ENCODE measurements at places on chromosomes 1 and 21.

DNA sequence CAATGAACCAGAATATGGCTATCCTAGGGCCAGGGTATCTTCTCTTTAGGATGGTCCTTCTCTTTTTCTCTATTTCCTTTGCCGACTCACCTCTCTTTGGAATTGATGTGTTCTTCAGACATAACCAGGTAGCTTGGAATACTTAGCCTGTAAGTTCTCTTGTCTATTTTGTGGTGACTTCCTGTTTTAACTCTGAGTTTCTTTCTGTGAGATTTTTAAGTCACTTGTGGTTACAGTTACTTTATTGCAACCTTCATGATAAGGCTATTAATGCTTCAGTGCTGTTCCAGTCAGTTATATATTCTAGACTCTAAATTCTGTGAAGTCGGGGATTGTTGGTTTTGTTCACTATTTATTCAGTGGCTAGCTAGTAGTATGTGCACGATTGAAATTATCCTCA lies 46.2 kb downstream of the DISP1 start:
- no peak for DNase-seq

GRCh38 chr1:42334240-42335049 lies 590 bp downstream of the FOXJ3 start:
- no peak for DNase-seq

DNA sequence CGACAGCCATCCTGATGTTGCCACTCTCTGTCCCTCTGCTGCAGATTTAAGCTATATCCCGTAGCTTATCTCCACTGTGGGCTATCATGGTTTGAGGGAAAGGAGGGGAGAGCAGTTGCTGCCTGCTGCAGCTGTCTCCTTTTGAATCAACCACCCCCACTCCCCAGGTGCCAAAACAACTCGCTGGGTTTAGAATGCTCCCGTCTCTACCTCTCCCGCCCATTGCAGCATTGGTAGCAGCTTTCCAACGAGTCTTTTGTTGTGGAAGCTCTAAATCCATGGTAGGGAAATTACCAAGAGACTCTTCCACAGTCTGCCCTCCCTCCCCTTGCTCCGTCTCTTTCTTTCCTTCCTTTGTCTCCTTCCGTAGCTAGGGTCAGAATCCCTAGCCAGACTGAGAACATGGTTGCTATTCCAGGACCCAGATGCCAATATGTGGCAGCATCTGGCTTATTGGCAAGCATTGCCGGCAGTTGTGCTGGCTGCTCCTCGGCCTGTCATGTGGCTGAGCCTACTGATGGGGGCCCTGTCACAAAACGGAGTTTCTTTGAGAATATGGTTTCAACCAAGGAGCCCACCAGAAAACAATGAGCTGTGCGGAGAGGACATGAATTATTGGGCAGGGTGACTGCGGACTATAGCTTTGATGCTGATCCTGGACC lies 230.7 kb downstream of the RPS6KC1 start:
- DNase-seq, result no peak

- no peak for DNase-seq
These were observed 4.6 kb upstream of the TIE1 start for GRCh38 chr1:43296207-43296606.

- no peak for DNase-seq
These were observed 54.3 kb downstream of the RPS6KA1 start for GRCh38 chr1:26583646-26584485.

- no peak for DNase-seq
These were observed 983.8 kb downstream of the TTLL7 start for GRCh38 chr1:83015163-83015562.

DNA sequence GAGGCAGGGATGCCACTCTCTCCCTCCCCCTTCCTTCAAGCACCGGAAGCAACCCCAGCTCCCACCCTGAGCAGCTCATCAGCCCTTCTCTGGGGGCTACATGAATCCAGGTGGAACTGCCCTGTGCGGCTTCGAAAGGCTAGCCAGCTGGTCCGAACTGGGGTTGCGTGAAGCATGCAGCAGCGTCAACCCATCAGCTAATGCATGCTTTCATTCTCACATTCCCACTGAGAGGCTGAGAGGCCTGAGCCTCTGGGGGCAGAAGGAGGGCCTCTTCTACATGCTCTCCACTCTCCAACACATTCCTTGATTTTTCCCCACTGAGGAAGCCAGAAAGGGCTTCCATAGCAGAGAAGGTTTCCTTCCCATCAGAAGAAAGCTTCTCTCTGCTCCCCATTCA lies 5.6 kb downstream of the RXRG start:
- no peak for DNase-seq

DNA sequence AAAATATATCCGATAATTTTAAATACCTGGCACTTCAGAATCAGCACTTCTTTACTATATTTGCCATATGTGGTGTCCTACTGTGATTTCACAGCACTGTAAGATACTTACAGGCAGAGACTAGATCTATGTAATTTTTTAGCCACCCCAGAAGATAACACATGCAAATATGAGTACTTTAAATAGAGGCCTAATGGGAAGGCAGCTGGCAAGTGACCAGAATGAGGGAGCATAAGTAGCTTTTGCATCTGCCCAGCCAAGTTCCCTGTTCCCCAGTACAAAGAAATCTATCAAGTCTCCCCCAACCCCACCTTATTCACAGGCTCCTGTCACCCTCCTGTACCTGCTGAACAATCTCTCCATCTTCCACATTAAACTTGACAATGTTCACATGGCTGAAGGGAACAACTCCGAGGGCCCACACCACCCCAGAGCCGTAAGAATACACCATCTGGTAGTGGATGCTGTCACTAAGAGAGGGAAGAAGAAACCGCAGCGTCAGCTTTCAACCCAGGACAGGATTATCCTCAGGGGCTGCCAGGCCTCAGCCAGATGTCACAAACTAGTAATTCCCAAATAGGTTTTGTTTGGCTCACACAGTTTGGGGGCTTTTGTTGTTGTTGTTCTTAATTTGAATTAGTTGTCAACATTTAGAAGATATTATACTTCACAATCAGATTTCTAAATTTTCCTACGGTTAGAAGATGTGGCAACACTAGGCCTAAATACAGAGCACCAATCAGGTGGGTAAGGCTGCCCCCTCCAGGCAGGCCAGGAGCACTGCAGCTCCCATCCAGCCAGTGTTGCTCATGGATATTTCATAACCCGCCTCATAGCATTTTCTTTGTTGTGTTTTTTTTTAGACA lies 10.4 kb downstream of the EMC1 start:
- peak; percentile 29 for DNase-seq

- peak; percentile 30 for DNase-seq
These were observed 563 bp upstream of the NFIA start for GRCh38 chr1:61081686-61082310.

DNA sequence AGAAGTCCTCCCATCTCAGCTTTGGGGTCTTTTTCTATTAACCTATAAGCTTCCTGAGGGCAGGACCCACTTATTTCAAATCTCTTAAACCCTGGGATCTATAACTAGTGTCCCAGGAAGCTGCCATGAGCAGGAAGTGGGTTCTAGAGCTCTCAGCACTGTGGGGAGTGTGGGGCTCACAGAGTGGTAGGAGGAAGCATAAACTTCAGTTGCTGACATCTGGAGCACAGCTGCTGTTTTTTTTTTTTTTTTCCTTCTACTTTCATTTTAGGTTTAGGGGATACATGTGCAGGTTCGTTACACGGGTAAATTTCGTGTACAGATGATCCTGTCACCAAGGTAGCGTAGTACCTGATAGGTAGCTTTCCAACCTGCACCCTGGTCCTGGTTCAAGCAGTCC lies 59.3 kb downstream of the AK4 start:
- no peak for DNase-seq

DNA sequence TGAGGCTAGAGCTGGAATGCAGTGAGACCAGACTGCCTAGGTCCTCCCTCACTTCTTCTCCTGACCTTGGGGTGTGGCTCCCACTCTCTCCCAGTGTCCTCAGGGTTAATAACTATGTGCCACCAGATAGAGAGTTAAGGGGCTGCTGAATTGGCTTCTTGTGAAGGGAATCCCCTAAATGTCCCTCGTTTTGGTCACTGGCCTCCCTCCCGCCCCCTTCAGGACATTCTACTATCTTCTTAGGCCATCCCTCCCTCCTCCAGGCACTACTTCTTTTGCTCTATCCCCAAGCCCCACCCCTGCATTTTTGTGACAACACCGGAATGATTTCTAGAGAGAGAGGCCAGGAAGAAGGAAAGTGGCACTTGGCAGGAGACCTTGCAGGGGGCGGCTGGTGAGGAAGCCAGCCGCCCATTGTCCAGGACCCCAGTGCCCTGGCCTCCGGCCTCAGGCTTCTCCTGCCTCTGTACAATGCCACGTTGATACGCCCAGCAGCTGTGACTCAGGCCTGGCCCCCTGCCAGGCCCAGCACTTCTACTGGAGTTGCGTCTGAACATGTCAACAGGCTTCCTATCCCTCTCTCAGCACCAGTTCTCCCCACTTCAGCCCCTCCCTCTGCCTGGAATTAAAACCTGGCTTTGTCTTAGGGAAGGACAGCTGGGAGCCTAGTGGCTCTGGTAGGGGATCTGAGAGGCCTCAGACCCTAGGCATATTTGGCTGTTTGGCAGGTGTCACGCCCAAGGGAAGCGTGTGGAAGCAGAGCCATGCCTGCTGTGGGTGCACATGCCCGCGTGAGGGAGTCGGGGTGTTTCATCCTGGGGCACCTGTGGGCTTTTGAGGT lies 9.1 kb downstream of the LMNA start:
- peak; percentile 38 for DNase-seq

- DNase-seq, result no peak
These were observed 323.3 kb upstream of the LYPLAL1 start for GRCh38 chr1:218850367-218850766.

- no peak for DNase-seq
These were observed 376.7 kb downstream of the S1PR1 start for GRCh38 chr1:101613546-101613945.

GRCh38 chr1:226692823-226693222 lies 46.3 kb downstream of the ITPKB start:
- DNase-seq, result no peak

DNA sequence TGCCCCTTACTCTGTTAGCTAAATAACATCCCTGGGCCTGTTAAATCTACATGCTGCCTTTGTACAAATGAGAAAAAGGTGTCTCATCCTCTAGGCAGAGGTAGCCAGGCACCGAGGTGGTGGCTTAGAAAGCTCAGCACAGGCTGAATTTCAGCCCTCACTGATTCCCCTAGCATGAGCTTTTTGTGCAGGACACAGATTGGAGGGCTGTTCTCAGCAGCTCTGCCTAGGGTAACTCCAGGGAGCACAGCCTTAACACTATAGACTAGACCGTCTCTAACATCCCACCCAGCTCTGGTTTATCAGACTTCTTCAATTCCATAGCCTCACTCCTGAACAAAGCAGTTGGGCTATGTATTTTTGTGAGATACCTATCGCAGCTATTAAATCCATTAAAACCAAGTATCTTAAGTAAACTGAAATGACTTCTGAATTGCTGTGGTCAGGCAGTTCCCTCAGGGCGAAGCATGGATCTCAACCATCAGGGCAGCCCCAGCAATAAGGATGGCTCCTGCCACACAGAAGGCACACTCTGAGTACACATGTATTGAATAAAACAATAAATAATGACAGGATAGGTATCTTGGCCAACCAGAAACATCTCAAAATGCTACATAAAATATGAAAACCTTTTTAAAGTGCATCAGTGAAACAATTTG lies 14.8 kb downstream of the S100A6 start:
- DNase-seq, result no peak

GRCh38 chr1:94324178-94324544 lies 86.8 kb upstream of the ARHGAP29 start:
- no peak for DNase-seq

DNA sequence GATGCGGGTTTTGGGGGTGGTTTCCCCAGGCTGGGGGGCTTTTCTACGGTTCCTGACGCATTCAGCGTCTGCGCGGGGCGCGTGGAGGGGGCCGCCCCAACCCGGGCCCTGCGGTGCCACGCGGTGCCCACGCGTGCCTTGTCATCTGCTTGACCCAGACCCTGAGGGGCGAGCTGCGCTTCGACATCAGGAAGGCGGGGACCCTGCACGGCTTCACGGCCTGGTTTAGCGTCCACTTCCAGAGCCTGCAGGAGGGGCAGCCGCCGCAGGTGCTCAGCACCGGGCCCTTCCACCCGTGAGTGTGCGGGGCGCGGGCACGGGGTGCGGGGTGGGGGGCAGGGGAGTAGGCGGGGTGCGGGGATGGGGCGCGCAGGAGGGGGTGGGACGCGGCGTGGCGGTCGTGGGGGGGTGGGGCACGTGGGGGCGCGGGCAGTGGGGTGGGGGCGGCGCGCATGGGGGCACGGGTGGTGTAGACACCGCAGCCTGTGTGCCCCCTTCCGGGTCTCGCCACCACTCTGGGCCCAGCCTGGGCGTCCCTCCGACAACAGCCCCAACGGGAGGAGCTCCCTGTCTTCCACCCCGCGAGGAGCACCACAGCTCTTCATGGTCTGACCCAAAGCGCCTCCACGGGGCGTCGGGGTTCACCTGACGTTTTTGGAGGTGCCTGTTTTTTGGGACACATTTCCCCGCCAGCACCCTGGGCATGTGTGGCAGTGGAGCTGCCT lies 26.3 kb downstream of the PRMT2 start:
- no peak for DNase-seq

- DNase-seq, result no peak
These were observed 16.3 kb upstream of the FOXE3 start for GRCh38 chr1:47399846-47400155.

DNA sequence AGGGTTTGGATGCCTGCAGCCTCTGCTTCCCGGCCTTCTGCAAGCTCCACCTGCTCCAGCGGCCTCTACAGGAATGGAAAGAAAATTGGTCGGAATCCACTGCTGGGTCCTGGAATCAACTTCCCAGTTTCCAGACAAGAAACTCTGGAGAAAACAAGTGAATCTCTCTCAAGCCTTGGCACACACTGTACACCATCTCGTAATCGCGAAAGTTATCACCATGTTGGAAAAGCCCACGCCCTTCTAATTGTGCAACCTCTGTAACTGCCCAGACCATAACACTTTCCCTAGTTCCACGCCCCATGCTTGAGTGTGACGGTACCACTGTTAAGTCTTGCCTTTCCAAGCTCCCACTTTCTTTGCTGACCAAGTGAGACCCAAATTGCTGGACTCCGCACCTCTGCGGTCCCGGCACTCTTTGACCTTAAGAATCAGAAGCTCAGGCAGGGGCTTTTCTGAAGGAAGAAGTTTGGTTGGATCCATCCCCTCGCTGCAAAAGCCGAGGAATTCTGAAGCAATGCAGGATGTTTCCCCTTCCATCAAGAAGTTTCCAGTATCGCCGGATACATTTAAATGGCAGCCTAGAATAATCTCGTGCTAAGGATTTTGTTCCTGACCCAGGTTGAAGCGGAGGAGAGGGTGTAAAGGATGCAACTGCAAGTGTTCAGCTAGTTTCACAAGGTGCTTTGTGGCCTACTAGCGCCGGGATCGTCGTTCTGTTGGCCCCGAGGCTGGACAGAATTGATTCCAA lies 6.2 kb downstream of the NR5A2 start:
- no peak for DNase-seq

DNA sequence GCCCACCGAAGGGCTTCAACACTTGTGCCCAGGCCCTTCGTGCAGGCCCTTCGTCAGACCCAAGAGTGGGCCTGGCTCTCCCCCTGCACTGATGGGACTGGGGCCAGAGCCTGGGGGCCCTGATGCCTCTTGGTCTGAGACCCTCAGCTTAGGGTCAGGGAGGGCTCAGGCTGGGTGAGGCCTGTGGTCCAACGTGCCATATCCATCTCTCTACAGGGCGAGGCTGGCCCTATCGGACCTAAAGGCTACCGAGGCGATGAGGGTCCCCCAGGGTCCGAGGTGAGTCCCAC lies 15.6 kb downstream of the COL6A1 start:
- DNase-seq, result no peak

- no peak for DNase-seq
These were observed 2.0 kb downstream of the PRMT6 start for GRCh38 chr1:107058245-107059032.

Measured in activated CD8-positive, alpha-beta memory T cell treated with anti-CD3 and anti-CD28 coated beads for 4 hours (primary cell).